Stimulated activated CD4-positive, alpha-beta T cell treated with anti-CD3 and anti-CD28 coated beads, Interleukin-4, amount 100 ng/mL, for 1 hour (primary cell): ENCODE measurements at places on chromosomes 2 and 18.

DNA sequence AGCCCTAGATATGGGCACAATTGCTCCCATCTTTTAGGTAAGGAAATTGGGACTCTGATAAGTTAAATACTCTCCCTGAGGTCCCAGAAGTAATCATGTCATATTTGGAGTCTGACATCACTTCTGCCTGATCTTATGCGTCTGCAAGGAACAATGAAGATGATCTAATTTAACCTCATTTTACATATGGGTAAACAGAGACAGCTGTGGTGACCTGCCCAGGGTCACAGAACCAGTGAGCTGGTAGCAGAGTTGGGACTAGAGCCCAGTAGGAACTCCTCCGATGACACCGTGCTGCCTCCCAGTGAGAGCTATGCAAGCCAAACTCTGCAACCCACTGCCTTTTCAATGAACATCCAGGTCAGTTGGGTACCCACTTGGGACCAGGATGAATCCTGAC, 17.8 kb downstream of the CTAGE1 start:
- no peak for DNase-seq

DNA sequence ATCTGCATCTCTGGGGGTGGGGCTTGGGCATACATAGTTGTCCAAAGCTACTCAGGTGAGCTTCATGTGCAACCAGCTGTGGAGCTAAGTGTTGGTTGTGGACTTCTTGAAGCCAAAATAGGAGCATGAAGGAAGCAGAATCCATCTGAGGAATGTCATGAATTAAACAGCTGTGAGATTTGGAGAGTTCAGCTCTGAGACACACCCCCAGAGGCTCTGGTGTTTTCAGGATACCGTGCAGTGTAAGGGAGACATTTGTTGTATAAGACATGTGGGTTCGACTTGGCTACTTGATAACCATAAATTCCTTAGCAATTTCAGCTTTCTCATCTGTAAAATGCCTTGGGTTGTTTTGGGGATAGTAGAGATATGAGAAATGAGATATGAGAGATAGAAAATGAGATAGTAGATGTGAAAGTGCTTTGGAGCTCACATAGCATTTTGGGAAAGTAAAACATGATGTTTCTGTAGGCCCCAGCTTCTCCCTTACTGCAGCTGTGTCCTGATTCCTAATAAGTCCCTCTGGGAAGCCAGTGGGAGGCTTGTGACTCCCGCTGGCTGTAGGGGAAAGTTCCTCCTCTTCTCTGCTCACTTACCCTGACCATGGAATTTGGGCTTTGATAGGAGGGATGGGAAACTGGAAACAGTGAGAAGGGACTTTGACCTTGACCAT, 50.0 kb downstream of the DPYSL5 start:
- DNase-seq = no peak

GRCh38 chr18:67092141-67092540, 424.4 kb downstream of the DSEL start:
- DNase-seq = no peak

DNA sequence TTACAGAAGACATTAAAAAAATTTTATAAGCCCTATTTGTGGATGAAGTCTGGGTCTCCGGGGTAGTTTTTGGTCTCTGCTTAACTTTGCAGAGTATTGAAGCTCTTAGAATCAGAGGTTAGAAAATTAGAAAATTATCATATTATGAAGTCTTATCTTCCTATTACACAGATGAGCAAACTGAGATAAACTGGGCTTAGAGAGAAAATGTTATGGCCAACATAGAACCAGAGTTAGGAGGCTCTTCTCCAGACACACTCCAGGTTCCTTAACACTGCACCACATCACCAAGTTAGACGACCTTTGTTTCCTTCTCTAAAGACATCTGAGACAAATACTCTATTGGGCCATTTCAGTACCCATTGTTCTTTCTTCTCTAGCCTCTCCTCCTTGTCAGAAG, 36.7 kb upstream of the NEB start:
- DNase-seq = no peak

DNA sequence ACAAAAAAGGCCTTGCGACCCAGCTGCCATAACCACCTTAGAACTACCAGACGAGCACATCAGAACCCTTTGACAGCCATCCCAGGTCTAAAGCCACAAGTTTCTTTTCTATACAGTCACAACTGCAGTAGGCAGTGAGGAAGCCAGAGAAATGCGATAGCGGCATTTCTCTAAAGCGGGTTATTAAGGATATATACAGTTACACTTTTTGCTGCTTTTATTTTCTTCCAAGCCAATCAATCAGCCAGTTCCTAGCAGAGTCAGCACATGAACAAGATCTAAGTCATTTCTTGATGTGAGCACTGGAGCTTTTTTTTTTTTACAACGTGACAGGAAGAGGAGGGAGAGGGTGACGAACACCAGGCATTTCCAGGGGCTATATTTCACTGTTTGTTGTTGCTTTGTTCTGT, 48.8 kb downstream of the FEZ2 start:
- DNase-seq = no peak

DNA sequence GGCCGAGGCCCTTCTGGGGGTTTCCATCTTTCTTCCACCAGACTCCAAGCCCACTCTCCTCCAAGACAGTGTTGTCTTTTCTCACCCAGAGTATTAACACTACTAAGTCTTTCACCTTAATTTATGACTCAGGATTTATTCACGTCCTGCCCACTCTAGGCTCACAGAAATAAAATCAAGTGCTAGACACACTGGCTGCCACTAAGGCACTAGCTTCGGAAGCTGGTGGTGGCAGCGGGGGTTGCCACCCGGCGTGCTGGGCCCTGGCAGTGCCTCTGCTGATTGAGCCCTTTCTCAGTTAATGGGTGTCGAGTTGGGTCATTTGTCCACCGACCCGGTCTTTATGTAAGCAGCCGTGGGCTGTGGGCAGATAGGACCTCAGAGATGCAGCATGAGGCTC, 93.6 kb upstream of the FZD5 start:
- no peak for DNase-seq

GRCh38 chr18:49632588-49632987, 70.7 kb downstream of the LIPG start:
- DNase-seq = no peak

- DNase-seq = no peak
Measured at GRCh38 chr2:212618636-212619035, 80.0 kb upstream of the ERBB4 start.

- DNase-seq = peak; percentile 51
Measured at GRCh38 chr2:85852937-85853498, 35.8 kb downstream of the ST3GAL5 start.

DNA sequence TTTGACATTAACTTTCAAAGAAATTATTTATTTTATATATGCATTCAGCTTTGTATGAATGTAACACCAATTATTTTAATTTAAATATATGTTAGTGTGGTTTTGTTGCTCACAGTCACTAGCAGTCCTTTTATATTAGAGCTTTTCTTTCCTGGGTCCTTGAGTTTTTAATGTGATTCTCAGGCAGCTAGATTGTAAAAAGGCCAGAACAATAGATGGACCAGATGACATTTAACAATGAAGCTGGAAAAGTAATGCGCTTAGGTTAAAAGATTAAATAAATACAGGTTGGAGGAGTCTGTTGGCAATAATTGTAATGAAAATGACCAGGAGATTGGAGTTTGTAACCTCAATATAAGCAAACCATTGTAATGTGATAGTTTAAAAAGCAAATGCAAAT, 171.1 kb downstream of the FTCDNL1 start:
- DNase-seq = no peak

DNA sequence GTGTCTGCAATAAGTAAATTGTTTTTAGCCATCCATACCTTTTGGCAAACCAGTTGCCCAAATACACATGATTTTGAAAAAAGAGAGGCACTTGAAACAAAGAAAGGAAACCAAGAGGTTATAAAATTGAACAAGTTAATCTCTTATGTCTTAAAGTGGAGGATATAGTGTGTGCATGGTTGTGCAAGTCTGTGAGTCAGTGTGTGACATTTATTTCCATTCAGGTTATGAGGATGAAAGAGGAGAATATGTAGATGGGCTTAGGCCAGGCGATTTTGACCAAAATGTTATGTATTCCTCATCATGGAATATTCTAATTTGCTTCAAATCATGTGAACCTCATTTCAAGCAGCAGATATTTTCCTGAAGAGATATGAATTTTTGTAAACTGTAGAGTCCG, 123.3 kb downstream of the SETBP1 start:
- DNase-seq = no peak

DNA sequence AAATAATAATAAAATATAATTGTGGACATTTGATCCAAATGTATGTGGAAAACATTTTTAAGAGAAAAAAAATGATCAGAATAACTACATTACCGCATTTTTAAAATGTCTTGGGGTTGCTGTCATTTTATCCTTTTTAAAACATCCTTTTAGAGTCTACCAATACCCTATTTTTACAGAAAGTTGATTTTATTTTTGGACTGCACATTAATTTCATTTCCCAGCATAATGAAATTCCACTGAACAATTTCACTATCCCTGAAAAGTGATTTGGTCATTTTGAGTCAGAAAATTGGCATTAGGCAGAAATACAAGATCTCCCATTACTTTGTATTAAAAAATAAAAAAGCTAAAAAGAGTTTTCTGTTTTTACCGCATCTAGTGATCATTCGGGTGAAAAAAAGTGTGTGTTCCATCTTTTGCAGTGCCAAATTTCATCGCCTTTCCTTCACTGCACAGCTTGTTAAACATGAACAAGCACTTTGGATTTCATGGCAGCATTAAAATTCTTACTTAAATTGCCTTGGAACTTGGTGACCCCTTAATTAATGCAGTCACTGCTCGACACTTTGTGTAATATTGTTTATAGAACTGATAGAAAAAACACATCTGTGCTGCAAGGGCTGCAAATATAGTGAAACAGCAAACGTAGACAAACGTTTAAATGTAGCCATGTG, 611.7 kb downstream of the TSN start:
- no peak for DNase-seq

DNA sequence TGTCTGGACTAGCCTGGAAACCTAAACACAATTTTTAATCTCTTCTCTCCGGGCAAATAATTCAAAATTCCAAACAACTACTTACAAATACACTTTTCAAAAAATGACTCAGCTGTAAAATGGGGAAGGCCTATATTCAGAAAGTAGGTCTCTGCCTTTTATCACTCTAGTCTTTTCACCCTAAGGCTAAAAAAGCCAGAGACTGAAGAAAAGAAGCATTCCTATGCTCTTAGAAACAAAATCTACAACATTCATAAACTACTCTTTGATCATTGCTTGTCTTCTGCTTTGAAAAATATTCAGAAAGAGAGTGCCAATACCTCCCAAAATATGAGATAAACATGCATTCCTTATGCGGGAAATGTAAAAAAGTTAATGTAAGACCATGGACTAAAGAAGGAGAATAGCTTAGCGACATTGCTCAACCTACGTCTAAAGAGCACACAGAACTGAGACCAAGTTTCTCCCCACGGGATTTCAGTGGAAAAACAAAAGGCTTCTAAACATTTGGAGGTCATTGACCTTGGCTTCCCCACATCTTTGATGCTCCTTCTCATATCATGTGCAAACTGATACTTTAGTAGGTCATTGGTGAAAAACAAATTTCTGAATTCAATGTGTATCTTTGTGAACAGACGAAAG, 74.4 kb upstream of the EPB41L3 start:
- no peak for DNase-seq

DNA sequence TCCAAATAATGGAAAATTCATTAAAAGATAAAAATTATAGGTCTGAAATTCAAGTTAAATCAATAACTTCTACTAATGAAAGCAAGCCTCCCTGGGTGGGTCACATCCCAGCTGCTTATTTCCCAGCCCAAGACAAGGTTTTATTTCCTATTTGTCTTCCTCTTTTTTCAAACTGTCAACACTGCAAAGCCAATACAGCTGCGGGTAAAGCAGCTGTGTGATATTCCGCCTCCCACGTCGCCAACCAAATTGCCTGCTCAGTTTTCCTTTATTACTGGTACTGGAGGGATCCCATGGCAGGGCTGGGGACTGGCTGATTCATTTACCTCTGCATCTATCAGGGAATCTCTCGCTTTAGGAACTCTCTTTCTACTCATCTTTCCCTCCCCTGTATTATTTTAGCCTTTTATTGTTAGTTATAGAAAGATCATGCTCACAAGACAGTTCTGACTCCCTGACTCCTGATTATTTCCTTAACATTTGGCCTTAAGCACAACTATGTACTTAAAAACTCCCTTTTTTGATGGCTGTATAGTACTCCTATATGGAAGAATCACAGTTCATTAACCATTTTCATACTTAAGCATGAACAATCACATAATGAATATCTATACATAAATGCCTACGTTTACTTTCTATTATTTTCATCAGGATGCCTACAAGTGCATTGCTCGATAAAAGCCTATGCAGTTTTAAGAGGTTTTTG, 253.1 kb downstream of the CDCA7 start:
- DNase-seq = no peak

DNA sequence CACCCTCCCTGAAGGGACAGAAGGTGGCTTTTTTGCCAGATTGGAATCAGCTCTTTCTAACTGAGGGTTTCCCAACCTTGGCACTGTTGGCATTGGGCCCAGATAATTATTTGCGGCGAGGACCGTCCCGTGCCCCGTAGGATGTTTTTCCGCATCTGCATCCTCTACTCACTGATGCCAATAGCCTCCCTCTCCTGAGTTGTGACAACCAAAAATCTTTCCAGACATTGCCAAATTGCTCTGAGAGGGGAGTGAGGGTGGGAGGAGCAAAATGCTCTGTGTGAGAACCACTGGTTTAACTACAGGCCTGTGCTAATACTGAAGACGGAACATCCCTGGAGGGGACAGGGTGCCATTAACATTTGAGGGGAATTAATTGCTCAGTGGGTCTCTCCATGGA, 33.6 kb upstream of the GLI2 start:
- no peak for DNase-seq

DNA sequence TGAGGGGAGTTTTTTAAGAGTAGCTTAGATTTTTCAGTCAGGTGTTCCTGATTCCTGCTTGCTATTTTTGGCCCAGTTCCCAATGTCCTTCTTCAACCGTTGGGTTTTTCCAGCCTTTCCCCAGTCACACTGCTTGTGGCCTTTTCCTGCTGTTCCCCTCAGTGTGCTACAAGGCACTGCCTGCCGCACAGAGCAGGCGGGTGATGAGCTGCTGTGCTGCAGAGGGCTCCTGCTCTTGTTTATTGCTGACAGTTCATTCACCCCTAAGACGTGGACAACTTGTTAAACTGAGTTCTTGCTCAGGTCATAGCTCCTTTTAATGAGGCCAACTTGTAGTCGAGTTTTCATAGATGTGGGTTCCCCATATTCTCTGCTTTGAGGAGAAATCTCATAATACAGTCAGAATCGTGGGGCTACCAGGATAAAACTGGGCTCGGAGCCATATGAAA, 20.6 kb downstream of the EIF4E2 start:
- DNase-seq = no peak

DNA sequence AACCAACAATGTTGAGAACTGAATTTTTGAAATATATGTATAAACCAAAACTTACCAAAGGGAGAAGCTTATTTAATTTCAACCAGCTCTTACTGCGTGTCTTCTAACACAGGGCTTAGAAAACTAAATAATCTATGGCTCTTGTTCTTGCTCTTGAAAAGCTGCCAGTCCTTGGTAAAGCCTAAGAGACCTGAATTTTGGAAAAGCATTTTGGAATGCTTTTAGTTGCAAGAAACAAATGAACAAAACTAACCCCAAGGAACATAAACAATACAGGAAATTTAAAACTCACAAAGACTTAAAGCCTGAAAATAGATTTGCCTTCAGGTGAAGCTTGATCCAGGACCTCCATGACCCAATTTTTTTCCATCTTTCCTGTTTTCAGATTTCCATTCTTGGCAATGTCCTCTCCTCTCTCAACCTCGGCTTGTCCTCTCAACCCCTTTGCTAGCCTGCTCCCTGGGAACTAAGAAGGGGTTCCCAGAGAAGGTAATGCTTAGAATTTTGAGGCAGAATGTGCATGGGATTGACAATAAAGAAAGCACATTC, 169.8 kb upstream of the NCK2 start:
- DNase-seq = no peak
